ENCODE measurements at places on chromosomes 1 and 21. TPM values are rescaled to one million over a fixed set of nuclear protein-coding genes. Genes with fewer than 3 reads are reported as not detected.

The ANKRD45 gene
- total RNA-seq, result not detected

The HES2 gene
- 0.14 TPM for total RNA-seq

The GSTM5 gene
- total RNA-seq, result not detected

The PRDM16 gene
- 0.20 TPM for total RNA-seq

The KCNJ10 gene
- total RNA-seq, result not detected

The RUNX3 gene
- 72.3 TPM for total RNA-seq

The BSND gene
- not detected for total RNA-seq

The SAMSN1 gene
- total RNA-seq, result 43.0 TPM

The ZNF593OS gene
- total RNA-seq, result not detected

The CRNN gene
- total RNA-seq, result not detected

The VSIG8 gene
- total RNA-seq, result not detected

The LRRC7 gene
- total RNA-seq, result not detected

The NTMT2 gene
- not detected for total RNA-seq

The SLC44A3 gene
- not detected for total RNA-seq

All from activated naive CD4-positive, alpha-beta T cell treated with anti-CD3 and anti-CD28 coated beads for 36 hours (primary cell).